SK-MEL-5 (cell line): ENCODE measurements at places on chromosomes 6 and 20.
A peak's percentile ranks its signal among the peaks of the same experiment; 100 is the strongest.

- DNase-seq, result no peak
Observed at GRCh38 chr6:105485456-105485855, 82.6 kb upstream of the PREP start.

- no peak for DNase-seq
Observed at GRCh38 chr6:26075063-26075717, 12.0 kb upstream of the HFE start.

GRCh38 chr20:57471496-57472372, 53.2 kb downstream of the CTCFL start:
- DNase-seq, result no peak

DNA sequence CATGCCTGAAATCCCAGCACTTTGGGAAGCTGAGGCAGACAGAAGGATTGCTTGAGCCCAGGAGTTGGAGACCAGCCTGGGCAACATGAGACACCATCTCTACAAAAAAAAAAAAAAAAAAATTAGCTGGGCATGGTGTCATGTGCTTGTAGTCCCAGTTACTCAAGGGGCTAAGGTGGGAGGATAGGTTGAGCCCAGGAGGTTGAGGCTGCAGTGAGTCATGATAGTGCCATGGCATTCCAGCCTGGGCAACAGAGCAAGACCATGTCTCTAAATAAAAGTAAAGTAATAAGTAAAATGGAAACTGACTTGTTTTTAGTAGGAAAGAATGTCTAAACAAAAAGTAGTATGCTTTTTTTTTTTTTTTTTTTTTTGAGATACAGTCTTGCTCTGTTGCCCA, 240.7 kb downstream of the ARID1B start:
- no peak for DNase-seq

- no peak for DNase-seq
Observed at GRCh38 chr6:45432977-45433376, 55.2 kb upstream of the SUPT3H start.

DNA sequence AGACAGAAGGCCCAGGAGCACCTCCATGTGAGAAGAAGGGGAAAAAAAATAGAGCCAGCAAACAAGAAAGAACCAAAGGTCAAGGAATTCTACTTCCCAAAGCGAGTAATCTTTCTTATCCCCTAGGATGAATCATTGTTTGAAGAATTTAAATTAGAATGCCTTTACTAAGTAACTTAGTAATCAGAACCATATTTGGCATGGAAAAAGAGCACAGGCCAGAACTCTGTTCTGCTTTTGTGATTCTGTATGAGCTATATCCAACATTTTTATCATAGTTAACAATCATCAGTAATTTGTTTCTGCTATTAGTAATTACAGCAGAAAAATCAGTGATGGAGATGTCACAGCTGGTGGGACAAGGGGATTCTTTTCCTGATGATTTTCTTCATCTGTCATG, 228.8 kb upstream of the FAM83B start:
- no peak for DNase-seq

DNA sequence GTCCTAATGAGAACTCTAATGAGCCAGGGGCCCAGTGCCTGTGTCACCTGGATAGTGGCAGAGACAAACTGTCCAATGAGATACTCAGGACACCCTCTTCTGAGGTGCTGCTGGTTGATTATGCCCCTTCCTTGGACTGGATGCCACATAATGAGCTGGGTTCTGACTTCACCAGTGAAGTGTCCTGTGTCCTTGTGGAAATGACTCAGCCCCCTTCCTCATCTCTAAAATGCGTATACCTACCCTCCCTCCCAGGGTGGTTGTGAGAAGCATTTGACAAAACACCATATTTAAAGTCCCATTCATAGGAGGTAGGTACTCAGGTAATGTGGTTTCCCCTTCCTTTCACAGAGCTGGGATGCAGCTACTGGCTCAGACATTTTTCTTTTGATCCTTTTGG, 28.4 kb upstream of the RNF24 start:
- DNase-seq, result no peak

DNA sequence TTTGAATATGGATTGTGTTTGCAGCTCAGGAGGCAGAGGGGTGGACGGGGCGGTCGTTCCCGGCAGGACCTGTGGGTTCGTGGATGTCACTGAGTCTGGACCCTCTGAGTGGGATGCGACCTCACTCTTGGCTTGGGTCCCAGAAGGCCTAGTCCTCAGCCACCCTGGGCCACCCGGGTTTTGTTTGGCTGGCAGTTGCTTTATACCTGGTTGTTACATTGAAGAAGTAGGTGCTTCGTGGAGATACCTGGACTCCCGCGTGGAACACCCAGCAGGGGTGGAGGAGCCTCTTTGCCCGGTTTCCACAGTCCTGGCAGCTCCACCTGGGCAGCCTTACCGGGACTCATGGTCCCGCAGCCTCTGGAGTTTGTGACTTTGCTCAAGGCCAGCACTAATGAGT, 405.1 kb downstream of the TAF4 start:
- no peak for DNase-seq

- no peak for DNase-seq
Observed at GRCh38 chr6:149140137-149140909, 177.2 kb upstream of the TAB2 start.

GRCh38 chr20:56766528-56766927, 137.4 kb downstream of the TFAP2C start:
- no peak for DNase-seq

DNA sequence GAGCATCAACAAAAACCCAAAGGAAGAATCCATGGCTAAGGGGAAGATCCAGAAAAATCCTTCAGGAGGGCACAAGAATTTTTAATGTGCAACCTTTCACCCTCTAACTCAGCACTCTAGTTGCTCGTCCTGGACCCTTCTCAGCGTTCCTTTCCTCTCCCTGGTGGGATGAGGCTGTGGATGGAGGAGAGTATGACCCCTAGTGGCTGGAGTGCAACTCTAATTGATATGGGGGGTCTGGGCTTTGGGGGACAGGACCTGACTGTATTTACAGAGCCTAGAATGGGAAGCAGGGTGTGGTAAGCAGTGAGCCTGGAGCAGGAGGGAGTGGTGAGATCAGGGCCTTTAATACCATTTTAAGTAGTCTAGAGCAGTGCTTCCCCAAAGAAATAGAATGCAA, 83.9 kb upstream of the CEP85L start:
- DNase-seq, result peak; percentile 70

DNA sequence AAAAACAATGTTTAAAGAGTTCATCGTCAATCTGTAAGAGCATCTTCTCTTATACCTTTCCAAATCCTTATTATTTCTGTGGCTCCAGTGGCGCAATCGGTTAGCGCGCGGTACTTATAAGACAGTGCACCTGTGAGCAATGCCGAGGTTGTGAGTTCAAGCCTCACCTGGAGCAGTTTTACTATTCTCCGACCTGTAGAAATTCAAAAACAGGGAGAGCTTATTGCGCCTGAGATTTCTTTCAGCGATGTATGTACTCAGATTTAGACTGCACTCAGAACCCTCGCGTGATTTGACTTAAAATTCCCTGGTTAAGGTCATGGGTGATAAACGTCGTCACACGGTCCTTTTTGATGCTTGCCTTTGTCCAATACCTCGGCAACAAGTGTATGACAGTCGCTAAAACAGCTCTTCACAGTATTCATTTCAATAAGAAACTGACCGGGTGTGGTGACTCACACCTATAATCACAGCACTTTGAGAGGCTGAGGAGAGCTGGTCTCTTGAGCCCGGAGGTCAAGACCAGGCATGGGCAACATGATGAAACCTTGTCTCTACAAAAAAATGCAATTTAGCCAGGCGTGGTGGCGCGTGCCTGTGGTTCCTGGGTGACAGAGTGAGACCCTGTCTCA, 11.9 kb downstream of the GPX5 start:
- DNase-seq, result peak; percentile 48

DNA sequence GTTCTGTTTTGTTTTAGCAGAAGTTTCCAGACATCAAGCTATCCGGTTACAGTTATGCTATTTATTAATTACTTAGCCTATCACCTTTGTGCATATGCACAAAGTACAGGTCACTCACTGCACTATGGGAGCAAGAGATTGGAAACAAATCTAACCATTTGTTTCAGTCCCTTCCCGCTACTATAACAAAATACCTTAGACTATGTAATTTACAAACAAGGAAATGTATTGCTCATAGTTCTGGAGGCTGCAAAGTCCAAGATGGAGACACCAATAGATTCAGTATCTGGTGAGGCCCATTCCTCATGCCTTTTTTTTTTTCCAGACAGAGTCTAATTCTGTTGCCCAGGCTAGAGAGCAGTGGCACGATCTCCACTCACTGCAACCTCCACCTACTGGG, 35.1 kb downstream of the ATP9A start:
- DNase-seq, result no peak

DNA sequence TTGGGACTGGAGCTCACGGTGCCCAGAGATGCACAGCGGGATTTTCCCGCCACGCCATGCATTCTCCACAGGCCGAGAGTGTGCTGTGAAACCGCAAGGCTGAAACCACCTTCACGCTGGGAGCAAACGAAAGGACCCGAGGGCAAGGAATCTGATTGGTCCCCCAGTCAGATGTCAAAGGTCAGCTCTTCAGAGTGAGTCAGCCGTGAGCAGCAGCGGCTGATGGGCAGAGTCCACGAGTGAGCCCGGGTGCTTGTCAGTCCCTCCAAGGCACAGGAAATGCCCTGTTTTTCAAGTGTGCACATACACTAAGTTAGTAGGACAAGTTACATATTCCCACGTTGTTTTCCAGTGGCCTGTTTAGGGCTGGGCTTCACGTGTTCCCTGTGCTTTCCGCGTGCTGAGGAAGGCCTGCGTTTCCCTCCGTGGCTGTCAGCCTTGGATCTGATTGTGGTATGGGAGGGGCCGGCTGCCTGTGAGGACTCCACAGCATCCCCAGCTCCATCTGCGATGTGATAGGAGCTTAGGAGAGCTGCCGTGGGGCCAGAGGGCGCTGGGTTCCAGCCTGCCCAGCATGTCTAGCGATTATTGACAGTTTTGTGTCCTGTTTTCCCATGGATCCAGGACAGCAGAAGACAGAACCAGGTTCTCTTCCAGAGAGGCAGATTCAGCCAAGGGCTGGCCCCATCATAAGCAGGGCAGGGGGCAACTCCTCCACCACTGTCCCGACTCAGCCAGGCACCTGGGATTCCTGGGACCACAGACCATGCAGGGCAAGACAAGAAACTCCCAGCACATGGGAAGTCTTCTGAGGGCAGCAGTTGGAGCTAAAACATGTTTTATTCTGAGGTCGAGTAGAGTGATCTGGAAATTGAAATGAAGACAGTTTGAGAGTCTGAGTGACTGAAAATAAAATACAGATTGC, 38.2 kb upstream of the FRMD1 start:
- DNase-seq, result no peak

DNA sequence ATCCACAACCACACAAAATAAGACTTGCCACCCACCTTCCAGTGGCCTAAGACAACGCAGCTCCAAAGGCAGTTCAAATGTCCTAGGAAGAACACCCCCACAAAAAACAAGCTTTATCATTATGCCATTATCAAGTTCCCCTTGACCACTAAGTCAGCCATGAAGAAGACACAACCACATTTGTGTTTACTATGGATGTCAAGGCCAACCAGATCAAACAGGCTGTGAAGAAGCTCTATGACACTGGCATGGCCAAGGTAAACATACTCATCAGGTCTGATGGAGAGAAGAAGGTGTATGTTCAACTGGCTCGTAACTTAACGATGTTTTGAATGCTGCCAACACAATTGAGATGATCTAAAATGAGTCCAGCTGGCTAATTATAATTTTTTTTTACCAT, 26.1 kb downstream of the SEC63 start:
- no peak for DNase-seq

- no peak for DNase-seq
Observed at GRCh38 chr6:1542764-1543163, 67.0 kb upstream of the FOXC1 start.

DNA sequence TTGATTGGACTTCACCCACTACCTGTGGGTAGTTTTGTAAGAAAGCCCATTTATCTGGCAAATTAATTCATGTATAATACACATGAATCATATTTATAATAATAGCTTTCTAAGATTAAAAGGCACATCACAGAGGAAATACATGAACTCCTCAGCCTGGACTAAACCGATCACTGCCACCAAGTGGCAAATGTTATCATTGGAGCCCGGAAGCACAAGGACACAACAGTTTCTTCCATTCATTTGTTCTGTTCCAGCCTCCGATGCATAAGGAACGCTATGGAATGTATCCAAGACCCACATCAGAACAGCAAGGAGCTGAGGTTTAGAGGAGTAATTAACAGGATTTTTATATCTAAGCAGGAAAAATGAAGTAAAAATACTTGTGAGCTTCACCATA, 13.9 kb upstream of the IPCEF1 start:
- peak; percentile 59 for DNase-seq

DNA sequence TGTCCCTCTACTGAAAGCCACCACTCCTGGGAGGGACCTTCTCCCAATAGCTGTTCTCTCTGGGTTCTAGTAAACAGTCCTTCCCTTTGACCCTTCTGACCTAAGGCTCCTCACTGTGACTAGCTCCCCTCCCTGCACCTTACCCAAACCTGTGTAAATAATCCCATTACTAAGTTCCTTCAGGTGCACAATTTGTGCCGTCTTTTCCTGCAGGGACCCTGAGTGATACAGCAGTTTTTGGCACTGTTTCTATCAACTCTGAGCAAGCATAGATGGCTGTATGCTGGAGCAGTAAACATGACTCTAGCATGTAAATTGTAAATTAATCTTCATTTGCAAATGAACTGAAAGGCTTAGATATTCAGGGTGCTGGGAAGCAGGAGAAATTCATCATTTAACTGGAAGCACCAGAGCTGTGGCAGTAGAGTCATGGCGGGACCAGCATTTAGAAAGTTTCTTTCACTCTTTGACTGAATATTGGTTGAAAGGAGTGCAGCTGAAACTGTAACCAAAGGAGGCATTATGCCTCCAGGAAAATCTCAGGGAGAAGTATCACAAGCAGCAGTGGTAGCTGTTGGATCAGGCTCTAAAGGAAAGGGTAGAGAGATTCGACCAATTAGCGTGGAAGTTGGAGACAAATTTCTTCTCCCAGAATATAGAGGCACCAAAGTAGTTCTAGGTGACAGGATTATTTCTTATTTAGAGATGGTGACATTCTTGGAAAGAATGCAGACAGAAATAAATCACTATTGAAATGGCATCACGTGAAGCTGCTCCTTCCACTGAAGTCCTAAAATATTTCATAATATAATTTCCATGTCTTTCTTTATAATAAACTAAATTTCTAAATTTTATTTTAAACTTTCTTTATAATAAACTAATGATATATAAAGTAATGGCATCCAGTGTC, 117.8 kb downstream of the TCP11 start:
- DNase-seq, result no peak

- no peak for DNase-seq
Observed at GRCh38 chr6:120410586-120410985, 923.7 kb downstream of the TBC1D32 start.

GRCh38 chr20:47411161-47411560, 54.7 kb upstream of the ZMYND8 start:
- DNase-seq, result no peak

GRCh38 chr6:131317516-131317915, 182.2 kb downstream of the AKAP7 start:
- DNase-seq, result no peak

DNA sequence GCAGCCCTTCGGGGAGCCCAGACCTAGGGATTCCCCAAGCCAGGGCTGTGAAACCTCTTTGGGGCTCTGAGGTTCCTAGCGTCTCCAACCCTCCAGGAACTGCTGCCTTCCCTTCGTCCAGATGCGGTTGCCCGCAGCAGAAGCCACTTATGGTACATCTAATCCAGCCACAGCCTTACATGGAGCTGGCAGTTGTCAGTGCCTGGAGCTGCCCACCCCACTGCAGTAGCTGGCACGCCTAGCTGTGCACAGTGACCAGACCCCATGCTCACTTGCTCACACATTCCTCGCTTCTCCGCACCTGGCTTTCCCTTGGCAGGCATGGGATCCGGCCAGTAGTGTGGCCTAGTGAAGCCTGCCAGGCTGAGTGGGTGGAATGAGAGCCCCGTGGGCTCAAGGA, 547.6 kb downstream of the TBC1D32 start:
- DNase-seq, result no peak
